ENCODE measurements at places on chromosomes 5 and 9.

DNA sequence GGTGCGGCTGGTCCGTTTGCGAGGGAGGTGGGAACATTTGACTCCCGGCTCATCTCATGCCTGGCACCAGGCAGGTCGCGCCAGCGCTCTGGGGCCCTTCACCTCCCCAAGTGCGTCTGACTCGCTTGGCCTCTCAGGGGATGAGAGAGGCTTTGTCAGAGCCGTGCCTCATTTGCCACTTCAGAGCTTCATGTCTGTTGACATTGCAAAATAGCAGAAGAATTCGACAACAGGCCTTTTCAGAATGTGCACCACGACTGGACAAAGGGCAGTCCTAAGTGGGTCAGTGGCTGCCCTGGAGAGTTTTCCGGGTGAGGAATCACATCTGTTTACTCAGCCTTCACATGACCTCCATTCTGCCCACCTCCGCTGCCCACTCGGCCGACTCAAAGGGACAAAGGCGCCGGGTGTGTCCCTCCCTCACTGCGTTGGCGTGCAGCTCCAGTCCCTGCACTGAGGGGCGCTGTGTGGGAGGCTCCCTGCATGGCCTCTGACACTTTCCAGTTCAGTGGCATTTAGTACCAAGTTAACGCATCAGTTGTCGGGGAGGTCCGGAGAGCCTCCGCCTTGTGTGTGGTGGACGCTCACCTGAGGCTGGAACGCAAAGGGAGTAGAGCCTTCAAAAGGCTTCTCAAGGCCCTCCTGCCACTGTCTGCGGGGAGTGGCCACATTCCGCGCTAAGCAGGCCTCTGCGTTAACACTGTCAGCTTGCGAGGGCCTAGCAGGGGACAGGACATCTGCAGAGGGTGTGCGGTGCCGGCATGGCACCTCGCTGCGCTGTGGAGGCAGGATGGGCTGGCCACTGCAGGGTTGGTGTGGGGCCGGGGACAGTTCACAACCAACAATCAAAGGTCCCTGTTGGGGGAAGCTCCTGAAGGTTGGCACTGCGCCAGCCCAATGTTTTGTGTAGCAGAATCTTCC is 171.5 kb downstream of the NXNL2 start:
- DNase-seq, result no peak

- no peak for DNase-seq
These were observed 131.6 kb downstream of the TLR4 start for GRCh38 chr9:117835798-117836197.

DNA sequence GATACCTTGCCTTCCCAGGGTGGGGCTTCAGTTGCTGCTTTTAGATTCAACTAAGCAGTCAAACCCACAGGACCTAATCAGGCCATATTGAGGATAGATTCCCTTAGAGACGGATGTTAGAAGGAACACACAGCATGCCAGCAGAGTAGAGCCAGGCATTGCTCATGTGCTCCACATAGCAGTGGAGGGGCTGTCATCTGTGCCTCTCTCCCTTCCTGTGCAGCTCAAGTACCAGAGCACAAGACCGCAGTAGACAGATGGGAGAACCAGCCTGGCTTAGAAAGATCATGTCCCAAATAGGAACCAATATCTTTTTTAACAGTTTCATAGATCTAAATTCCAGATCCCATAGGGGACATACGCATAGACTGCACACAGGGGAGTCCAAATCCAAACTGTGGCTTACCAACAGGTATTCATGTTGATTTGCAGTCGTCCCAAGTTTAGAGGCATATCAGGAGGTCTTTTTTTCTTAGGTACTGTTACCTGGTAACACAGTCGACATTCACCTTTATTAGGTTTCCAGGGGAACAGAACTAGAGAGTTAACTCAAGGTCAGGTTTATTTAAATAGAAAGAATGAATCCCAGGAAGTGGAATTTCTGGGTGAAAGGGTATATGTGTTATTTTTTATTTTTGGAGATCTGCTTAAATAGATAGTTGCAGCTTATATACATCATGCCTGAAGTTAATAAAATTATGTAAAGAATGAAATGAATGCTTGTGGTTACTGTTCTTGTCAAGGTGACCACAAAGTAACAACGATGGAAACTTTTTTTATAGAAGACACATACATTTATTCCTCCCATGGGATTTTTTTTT is 43.5 kb upstream of the PCAT7 start:
- DNase-seq, result no peak

DNA sequence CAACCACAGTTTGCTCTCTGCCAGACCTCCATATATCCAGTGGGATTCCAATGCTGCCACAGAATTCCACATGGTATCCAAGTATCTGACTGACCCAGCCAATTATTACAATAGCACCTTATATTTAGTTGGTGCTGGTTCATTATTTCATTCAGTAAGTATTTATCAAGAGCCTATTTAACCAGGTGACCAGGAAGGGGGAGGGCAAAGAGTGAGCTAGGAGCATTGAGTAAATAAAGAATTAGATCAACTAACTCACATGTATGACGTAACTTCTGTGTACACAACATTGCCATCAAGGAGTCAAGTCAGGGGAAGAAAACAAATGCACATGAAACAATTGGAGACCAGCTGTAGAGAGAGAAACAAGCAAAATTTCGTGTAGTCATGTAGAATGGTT is 207.1 kb upstream of the PAPPA start:
- no peak for DNase-seq

GRCh38 chr9:93001031-93001430 is 53.7 kb downstream of the FGD3 start:
- no peak for DNase-seq

All from iPS DF 19.7 (cell line).